ENCODE measurements at places on chromosomes 2 and 18.

- DNase-seq: no peak
These were observed 6.2 kb upstream of the MGAT5 start for GRCh38 chr2:134247679-134248078.

GRCh38 chr18:32042337-32042736, 23.7 kb downstream of the RNF125 start:
- no peak for DNase-seq

DNA sequence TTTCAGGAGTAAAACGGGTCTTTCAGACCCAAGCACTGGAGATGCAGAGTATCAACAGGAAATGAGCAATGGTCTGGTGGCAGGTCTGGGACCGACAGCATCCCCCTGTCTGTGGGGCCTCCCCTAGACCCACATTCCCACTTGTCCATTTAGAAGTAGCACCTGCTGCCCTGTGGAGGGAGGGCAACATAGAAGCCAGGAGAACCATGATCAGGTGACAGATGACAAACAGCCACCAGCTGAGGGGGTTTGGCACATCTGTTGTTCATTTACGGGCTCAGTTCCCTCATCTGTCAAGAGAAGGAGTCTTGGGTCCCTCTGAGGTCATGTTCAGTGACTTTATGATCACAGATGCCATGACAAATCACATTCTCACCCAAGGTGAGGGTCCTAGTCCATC, 77.9 kb upstream of the SLC66A3 start:
- no peak for DNase-seq

DNA sequence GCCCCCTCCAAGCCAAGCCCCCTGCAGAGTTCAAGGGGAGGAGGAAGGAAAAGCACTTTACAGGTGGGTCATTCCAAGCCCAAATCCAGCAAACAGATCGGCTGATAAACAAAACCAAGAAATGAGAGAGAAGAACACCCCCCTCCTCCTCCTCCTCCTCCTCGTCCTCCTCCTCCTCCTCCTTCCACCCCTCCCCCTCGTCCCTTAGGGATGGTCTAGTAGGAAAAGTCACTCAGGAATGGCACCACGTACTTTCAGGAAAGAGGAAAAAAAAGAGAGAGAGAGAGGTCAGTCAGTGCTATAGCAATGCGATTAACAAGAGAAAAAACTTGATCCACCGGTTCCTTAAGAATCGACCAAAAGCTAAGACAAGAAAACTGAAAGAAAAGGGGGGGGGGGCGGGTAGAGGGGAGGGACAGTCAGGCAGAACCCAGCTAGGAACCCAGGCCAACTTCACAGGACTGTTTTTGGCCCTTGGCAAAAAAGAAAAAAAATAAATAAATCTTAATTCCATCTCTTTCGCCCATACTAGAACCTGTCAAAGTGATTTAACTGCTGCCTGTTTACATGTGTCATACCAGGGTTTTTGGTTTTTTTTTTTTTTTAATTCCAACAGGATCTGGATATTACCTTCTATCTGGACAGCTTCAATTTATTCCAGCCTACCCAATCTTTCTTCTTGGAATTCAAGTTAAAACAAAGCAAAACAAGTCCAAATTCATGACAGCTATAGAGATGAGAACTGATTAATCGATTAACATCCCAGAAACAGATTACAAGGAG, 906 bp downstream of the IKZF2 start:
- no peak for DNase-seq

GRCh38 chr2:240730501-240731177, 39.0 kb downstream of the AQP12A start:
- DNase-seq: no peak

DNA sequence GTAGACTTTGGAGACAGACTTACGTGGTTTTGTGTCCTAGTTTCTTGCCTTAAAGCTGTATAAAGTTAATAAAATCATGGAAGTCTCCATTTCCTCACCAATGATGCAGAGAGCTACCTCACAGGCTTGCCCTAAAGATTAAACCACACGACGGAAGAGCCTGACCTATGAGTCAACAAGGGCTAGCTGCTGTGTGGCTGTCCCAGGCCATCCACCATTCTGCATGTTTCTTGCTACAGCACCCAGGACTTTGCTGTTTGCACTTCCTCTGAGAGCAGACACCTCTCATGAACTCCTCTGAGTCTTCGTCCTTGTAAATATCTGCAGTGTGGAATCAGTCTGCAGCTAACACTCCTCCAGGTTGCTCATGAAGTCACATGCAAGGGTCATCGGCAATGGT, 160.0 kb upstream of the TRIB2 start:
- no peak for DNase-seq

DNA sequence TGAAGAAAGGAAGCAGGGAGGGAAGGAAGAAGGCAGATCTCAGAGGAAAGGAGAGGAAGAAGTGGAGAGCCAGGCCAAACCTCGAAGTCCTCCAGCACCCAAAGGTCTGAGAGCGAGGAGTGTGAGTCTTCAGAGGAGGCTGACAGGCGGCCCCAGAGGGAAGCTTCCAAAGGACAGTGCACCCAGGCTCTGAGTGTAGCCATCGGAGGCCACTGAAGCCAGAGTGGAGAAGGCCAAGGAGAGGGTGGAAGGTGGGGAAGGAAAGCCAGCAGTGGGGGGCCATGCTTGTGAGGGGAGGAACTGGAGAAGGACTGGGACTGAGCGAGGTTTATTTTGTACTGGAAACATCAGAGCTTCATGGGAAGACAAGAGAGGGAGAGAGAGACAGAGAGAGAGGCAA, 6.0 kb downstream of the ATP6V1B1 start:
- no peak for DNase-seq

DNA sequence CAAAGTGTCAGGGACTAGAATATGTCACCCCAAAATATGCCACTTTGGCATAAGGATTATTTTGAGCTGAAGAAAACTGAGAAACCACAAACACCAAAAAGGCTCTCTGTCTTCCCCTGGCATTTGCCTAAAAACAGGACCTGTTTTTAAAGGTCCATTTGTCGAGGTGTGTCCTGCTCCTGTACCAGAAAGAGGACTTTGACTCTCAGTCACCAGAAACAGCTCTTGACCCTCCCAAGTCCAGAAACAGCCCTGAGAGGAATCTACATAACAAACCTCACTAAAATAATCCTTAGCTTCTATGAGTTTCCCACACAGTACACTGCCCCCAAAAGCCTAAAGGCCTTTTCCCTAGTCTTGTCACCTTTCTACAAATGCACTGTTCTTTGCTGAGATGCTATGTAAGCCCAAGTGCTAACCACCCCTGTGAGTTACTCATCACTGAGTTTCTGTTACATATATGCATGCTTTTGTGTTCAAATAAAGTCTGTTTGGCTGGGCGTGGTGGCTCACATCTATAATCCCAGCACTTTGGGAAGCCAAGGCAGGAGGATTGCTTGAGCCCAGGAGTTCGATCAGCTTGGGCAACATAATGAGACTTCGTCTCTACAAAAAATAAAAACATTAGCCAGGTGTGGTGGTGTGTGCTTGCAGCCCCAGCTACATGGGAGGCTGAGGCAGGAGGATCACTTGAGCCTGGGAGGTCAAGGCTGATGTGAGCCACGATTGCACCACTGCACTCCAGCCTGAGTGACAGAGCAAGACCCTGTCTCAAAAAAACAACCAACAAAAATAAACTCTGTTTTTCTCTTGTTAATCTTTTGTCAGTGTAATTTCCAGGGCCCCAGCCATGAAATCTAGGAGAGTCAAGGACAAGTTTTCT, 55.2 kb downstream of the RPL31 start:
- DNase-seq: no peak

DNA sequence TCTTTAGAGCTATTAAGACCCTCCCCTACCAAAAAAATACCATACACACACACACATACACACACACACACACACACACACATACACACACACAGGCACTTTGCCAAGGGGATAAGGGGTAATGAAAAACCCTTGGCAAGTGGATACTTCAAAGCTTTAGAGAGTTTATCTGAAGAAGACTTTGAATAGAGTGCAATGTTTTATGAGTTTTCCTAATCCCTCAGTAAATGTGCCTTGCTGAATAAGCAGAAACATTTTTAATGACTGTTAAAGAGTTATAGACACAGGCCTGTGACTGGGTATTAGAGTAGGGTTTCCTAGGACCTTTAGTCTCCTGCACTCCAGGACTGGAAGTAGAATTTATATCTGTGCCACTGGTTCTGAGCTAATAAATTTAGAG, 75.5 kb upstream of the CTAGE1 start:
- DNase-seq: no peak

- DNase-seq: no peak
These were observed 202.4 kb upstream of the SIX2 start for GRCh38 chr2:45211636-45212035.

DNA sequence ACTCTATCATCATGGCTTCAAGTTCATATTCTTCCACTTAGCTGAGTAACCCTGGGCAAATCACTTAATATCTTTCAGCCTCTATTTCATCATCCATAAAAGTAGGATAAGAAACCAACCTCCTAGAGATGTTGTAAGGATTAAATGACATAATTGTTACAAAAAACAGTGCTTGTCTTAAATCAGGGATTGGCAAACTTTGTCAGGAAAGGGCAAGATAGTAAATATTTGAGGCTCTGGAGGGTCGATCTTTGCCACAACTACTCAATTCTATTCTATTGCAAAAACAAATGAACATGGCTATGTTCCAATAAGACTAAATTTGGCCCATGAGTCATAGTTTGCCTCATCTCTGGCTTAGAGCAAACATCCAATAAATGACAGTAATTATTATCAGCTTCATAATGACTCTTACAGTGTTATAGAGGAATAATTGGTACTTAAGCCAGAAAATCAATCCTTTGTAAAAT, 184.7 kb downstream of the SATB2 start:
- DNase-seq: no peak

- no peak for DNase-seq
These were observed 4.3 kb upstream of the SPATS2L start for GRCh38 chr2:200301953-200302858.

DNA sequence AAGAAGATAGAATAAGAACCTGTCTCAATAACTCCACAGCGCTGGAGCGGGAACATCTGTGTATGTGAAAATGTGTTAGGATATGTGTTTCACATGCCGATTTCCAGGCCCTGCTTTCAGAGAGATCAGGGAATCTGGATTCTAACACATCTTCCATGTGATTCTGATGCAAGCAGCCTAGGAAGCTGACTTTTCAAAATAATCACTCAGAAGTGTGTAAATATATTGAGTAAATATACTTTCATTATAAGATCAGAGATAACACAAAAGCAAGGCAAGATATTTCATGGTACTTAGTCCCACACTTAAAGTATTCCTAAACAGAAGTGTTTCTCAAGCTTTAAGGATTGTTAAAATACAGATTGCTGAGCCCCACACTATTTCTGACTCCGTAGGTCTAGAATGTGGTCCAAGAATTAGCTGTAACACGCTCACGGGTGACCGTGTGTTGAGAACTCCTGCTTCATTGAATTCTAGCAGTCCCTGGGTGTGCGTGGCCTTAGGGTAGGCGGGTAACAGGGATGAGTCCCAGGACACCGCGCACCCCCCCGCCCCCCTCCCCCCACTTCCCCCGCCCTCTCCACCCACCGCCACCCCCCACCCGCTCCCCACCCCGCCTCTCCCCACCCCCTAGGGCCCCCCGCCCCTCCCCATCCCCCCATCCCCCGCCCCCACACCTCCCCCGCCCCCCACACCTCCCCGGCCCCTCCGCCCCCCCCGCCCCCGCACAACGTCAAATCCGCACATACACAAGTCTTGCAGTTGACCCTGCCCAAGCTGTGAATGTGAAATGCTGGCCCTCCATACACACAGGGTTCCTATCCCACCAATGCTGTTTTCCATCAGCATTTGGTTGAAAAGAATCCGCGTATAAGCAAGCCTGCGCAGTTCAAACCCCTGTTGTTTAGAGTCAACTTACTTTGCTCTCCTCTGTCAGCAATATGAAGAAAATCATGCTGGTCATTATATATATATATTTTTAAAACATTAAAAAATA, 94.2 kb upstream of the SLC39A10 start:
- no peak for DNase-seq

DNA sequence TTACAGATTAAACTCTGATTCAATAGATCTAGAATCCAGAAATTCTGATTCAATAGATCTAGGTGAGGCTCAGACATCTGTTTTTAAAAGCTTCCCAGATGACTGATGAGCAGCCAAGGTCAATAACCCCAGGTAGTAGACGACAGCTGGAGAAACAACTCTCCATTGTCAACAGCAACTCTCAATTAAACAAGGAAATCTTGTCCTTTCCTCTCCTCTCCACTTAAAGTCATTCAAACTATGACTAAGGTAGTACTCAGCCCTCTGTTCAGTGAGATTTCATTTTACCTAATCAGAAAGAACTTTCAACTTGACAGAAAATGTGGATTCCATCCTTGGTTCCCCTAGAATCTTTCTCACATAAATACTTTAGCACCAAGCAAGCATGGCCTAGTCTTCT, 94.6 kb upstream of the SCG2 start:
- peak; percentile 87 for DNase-seq

- DNase-seq: no peak
These were observed 21.8 kb upstream of the CD226 start for GRCh38 chr18:69969491-69969890.

- no peak for DNase-seq
These were observed 7.5 kb downstream of the LGALSL start for GRCh38 chr2:64461271-64462058.

Measured in HCT116 (cell line).